ENCODE measurements at places on chromosomes 7 and 10.

- DNase-seq: peak; percentile 18
These were observed 991 bp downstream of the ZNF239 start for GRCh38 chr10:43573250-43574000.

DNA sequence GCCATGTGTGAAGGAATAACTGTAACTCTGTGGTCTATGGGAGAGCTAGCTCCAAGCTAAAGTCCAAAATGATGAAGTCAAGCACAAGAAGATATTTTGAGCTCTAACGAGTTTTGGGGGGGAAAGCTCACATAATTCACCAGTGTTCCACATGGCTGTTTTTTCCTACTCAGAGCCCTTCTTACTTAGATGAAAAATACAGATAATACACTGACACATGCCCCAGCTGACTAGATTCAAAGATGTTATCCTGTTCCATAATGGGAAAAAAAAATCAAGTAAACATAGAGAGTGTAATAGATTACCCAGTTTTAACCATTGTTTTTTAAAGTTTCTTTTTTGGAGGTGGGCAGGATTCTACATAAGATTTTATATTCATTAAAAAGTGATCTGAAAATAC is 86.6 kb downstream of the PRLHR start:
- no peak for DNase-seq

GRCh38 chr7:2897023-2897422 is 52.9 kb upstream of the GNA12 start:
- no peak for DNase-seq

- no peak for DNase-seq
These were observed 40.1 kb downstream of the ELMO1 start for GRCh38 chr7:37408291-37409228.

GRCh38 chr10:130709415-130709814 is 573.2 kb downstream of the GLRX3 start:
- no peak for DNase-seq

GRCh38 chr10:72800000-72800740 is 93.4 kb upstream of the OIT3 start:
- DNase-seq: no peak

DNA sequence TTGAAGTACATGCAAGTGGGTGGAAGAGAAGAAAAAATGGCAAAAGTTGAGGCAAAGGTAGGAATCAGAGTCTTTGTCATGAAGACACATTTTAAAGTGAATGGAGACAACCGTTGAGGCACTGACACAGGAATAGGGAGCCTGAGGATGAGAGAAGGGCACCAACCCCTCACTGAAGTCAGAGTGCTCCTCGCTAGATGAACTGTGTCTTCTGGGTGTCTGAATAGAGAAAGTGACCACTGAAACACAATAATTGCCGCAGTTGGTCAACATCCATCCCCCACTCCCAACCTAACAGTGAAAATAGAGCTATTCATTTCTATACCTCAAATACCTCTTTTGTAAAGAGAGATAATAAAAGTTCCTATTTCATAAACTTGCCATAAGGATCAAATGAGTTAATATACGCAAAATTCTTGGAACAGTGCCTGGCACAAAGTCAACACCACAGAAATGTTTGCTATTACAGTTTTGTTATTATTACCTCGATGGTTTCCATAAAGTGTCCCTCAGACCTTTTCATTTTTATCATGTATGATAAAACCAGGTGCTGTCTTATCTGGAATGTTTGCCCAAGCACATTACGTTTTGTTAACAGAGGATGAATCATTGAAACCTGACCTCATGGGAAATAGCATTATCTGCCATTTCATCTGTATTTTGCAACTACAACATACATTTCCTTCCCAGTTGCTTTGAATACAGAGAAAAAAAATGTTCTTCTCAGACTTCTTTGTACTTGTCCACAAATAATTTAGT is 61.8 kb upstream of the SP4 start:
- no peak for DNase-seq

DNA sequence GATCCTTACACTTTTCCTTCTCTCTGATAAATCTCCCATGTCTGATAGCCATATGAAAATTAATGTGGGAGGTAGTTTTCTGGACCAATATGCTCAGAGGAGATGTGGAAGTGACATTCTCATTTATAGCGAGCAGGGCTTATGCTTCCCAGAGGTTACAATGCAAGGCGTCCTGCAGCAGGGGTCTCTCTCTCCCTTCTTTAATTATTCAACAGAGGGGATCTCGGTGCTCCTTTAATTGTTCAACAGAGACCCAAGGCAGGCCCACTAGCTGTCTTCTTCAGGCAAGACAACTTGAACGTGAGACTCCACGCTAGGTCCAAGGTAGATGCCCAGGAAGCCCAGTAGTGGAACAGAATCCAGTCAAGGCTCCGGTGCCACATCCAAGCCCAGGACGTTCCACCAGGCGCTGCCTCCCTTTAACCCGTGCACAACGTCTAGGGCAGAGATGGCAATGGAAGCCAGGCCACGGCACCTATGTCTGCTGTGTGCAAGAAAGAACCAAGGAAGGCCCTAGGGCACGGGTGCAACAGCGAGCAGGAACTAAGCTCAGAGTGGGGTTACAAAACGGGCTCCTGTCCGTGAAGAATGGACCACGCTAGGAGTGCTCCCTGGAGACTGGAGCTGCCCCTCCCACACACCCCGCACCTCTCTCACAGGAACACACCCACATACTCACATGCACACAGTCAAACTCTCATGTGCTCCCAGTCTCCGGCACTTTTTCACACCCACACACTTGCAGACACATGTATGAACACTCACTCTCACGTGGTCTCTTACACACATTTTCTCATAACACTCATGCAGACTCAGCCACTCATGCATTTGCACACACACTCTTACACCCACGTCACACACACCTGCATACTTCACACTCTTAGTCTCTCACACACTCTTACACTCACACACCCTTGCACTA is 230.4 kb downstream of the TNS3 start:
- no peak for DNase-seq

- no peak for DNase-seq
These were observed 34.6 kb upstream of the UNC5B start for GRCh38 chr10:71177651-71178199.

- no peak for DNase-seq
These were observed 55.5 kb downstream of the ZNF277 start for GRCh38 chr7:112262036-112262435.

- no peak for DNase-seq
These were observed 179.4 kb downstream of the SEMA3E start for GRCh38 chr7:83469491-83469890.

DNA sequence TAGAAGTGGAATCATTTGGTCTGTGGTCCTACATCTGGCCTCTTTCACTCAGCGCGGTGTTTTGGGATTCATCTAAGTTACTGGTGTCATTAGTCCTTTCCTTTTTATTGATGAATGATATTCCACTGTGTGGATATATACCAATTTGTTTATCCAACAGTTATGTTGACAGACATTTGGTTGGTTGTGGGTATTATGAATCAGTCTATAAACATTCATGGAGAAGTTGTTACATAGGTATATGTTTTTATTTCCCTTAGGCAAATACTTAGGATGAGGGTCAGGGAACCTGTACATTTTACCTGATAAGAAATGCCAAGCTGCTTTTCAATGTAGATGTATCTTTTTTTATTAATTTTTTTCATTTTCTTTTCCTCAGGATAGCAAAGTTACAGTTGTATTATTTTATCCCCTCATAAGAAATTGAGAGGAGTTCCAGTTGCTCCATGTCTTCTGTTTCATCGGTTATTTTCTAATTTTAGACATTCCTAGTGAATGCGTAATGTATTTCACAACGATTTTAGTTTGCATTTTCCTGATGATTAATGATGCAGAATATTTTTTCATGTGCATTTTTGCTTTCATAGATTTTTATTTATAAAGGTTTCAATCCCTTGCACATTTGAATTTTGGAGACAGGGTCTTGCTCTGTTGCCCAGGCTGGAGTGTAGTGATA is 203.8 kb upstream of the SH2B2 start:
- no peak for DNase-seq

DNA sequence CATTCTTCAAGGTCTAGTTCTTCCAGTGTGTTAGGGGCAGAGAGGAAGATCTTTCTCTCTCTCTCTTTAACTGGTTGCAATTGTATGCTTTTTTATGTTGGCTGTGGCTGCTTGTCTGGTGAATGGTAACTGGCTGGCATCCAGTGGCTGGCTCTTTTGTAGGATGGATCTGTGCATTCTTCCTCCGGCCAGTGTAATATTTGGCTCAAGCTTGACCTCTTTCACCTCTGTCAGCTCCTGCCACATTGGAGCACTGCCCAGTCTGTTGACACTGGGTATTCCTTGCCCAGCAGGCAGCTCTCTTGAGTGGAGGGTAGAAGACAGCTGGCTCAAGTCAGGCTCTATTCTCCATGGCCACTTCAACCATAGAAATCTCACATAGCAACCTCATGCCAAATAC is 528.3 kb downstream of the PHTF2 start:
- DNase-seq: no peak

GRCh38 chr7:66013938-66014337 is 31.9 kb upstream of the GUSB start:
- peak; percentile 36 for DNase-seq

DNA sequence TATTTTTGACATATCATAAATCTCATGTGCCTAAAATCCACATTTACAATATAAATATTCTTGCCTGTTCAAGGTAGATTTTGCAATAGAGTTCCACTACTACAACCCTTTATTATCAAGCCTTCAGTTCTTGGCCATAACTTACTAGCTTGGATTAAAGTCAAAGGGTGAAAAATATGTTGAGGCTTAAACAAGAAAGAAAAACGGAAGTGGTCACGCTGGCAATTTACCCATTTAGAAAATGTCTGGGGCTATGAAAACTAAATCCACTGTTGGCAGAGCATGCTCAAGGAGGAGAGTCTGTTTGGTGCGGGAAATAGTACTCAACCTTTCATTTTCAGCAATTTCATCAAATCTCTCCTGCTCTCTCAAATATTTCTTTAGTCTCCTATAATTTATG is 209.8 kb upstream of the RHOBTB1 start:
- DNase-seq: no peak

DNA sequence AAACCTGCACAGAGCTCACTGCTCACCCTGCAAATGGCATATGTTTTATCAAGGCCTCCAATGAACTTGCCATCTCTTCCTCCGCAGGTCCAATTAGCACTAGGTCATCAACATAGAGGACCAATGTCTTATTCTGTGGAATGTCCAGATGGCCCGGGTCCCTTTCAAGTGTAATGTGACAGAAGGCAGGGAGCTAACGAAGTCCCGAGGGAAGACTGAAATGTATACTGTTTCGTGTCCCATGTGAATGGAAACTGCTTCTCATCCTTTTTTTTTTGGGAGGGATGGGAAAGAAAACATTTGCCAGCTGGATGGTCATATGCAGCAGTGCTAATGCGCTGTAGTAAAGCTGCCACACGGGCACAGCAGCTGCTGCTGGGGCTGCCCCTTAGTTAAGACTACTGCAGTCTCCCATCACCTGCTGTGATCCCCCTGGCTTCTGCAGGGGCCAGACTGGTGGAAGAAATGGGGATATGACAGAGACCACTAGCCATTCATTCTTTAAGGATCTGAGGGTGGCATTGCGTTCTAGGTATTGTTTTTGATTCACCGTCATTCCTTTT is 61.7 kb upstream of the CCNY start:
- no peak for DNase-seq

GRCh38 chr7:35801392-35802101 is 690 bp downstream of the SEPTIN7 start:
- DNase-seq: peak; percentile 71

DNA sequence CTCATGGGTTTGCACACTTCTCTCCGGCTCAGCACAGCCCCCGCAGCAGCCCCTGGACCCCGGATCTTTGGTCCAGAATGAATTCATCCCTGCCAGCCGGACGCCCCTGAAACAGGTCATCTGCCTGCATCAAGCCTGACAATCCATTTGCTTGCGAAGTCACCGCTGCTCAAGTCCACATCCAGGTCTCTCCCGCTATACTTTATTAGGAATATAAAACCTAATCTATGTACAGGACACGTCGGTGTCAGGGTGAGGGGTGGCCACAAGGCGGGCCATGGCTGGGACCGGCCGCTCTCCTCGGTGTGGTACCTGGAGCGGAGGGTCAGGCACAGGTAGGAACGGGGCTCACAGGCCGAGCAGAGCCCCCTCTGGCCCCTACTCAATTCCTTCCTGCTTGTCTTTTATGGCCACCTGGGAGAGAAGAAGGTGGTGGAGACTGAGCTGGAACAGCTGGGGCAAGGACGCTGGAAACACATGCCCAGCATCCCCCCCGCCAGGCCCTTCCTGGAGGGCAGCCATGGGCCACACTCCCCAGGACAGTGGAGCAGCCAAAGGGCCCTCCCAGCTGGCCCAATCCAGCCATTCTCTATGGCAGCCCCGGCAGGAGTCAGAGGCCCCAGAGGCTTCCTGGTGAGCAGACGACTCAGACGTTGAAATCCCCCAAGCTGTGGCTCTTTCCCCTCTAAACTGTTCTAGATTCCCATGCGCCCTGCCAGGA is 5.3 kb downstream of the POLR2J start:
- no peak for DNase-seq

- no peak for DNase-seq
These were observed 27.1 kb downstream of the BBS9 start for GRCh38 chr7:33156441-33156840.

GRCh38 chr10:103916254-103916653 is 1.7 kb downstream of the STN1 start:
- no peak for DNase-seq

GRCh38 chr7:69747144-69747543 is 148.9 kb downstream of the AUTS2 start:
- no peak for DNase-seq

GRCh38 chr7:107210400-107210799 is 41.6 kb downstream of the HBP1 start:
- DNase-seq: no peak

DNA sequence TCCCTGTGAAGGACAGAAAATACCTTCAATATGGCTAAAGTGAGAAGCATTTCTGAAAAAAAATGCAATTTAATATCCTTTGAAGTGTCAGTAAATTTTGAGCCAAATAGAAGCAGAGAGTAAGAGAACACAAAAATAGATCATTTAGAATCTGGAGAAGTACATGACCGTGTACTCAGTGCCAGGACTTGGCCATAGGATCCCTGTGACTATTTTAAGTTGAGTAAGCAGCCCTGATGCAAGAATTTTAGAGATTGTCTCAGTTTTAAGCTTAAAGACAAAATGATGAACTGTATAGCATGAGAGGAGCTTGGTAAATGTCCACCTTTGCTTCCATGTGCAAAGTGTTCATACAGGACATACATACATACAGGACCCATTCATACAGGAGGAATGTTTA is 2.5 kb downstream of the PTER start:
- DNase-seq: no peak

GRCh38 chr10:29946953-29947700 is 112.3 kb downstream of the JCAD start:
- DNase-seq: no peak

- DNase-seq: no peak
These were observed 792.9 kb upstream of the GHITM start for GRCh38 chr10:83346266-83346910.

DNA sequence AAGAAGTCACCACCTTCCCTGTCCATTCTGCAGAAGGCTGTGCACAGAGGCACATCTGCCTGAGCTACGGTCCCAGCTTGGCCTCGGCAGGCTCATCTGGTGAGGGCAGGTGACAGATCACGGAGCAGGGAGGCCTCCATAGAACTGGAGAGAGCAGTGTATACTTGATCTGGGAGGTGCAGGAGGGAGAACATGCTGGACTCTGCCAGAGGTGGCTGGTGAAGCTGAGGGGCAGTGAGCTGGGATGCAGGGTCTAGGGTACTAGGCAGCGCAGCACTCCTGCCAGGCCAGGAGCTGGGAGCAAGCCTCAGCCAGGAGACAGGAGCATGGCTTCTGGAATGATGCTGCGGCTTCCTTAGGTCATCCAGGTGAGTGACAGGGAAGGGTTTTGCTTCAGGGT is 553.0 kb downstream of the TCERG1L start:
- no peak for DNase-seq
